ENCODE measurements at places on chromosomes 5 and 9.

DNA sequence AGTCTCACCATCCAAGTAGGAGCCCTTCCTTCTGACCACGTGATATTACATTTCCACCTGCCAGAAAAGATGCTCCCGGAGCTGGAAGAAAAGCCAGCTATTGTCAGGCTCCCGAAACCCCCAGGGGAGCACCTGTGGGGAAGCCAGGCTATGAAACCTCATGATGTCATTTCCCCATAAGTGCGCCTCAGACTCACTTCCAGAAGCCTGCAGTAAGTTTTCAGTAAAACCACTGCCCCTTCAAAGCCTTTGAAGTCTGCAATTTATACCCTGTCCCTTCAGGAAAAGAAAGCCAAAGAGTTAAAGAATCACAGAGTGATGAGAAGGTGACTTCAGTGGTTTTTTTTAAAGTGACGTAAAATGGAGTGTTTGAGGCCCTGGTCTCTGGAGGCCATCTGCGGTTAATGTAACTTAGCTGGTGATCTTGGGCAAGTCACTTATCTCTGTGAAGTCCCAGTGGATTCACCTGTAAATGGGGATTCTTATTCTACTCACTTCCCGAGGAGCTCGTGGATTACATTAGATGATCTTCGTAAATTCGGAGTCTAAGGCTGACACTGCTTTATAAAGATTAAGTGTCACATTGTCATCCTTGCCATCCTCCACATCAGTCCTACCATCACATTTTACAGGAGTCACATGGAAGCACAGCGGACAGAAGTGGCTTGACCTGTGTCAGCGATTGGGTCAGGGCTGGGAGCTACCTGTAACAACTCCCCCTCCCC, 2.6 kb upstream of the SEMA6A start:
- DNase-seq = no peak

DNA sequence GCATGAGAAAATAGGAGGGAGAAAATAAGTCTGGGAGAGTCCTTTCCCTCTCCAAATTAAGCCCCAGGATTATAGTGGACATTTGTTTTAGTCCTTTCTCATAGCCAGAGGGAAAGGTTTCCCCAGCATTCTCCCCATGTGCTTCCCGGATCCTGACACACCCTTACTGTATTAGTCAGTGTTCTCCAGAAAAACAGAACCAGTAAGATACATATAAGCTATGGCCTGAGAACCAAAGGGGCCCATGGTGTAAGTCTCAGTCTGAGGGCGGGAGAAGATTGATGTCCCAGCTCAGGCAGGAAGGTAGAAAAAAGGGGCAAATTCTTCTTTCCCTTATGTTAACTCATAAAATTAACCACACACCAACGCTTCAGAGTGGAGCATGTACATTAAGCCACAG, 25.6 kb upstream of the SPATA31D4 start:
- DNase-seq = no peak

DNA sequence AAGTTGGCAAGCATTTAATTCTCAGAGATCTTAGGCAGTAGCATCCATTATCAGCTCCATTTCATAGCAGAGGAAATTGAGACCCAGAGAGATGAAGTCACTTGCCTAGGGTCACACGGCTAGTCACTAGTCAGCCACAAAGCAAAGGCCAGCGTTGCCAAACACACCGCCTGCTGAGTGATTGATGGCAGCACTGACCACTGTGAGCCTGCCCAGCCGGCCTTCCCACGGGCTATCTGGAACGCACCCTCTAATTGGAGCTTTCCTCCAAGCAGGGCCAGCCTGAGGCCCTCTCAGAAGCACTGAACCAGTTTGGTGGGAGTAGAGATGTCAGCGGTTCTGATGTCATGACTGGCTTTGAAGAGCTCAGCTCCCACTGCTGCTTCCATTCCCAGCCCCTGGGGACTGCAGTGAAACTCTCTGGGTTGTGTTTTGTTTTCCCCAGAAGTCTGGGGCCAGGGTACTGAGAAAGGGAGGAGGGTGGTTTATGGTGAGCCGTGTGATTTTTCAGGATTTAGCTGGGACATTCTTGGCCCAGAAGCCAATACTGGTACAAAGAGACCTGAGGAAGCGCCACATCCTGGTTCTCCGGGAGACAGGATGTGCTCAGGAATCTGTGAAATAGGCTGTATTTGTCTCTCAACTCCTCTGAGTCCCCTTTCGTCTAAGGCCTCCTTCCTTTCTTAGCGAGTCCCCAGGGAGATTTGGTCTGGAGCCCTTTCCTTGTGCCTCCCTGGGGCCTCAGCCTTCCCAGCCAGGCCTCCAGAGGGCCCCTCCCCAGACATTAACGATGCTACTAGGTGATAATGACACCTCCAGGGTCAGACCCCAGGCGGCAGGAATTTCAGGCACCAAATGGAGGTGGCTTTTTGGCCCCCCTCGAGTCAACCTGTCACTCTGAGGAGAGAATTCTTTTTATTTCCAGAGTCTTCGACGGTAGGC, 44.5 kb downstream of the SPRY4 start:
- no peak for DNase-seq

DNA sequence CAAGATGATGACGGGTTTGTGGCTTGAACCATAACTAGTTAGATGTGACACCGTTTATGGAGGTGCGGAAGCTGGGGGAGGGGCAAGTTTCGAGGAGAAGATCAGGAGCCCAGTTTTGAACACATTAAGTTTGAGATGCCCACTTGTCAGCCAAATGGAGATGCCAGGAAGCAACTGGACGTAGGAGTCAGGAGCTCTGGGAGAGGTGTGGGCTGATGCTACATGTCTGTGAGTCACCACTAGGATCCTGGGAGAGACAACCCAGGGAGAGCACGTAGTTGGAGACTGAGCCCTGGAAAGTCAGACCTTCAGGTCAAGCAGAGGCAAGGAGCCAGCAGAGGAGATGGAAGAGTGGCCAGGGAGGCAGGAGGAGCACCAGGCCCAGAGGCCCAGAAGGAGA, 48.8 kb upstream of the SLC25A51 start:
- DNase-seq = no peak

- DNase-seq = no peak
Observed at GRCh38 chr5:98624145-98624880, 149.2 kb upstream of the RGMB start.

DNA sequence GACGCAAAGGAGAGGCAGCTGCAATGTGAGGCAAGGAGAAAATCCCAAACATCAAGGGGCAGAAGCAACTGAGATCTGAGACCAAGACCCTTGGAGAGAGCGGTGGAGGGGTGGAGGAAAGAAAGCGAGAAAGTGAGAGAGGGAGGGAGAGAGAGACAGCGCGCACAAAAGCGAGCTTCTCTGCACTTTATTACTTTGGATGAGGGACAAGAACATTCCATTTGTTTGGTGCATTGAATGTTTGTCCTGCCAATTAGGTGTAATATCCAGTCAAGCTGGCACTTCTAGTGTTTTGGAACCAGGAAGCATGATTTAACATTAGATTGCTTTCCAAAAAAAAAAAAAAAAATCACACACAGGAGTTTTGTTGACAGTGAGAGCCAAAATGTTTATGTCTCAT, 1.4 kb downstream of the CAST start:
- no peak for DNase-seq

DNA sequence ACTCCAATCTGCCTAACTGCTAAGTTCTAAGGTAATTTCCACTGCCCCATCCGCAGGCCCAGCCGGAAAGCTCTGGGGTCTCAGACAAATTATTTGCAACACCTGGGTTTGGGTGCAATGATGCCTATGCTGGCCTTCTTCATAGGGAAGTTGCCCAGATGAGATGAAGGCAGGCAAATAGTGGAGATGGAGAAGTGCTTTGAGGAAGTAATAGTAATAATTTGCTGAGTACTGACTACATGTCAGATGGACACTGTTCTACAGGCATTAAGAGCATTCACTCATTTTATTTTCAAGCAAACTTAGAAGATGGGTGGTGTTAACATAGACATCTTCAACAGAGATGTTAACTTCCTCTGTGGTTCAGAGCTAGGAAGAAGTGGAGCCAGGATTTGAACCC, 3.8 kb downstream of the PCDH12 start:
- DNase-seq = no peak

DNA sequence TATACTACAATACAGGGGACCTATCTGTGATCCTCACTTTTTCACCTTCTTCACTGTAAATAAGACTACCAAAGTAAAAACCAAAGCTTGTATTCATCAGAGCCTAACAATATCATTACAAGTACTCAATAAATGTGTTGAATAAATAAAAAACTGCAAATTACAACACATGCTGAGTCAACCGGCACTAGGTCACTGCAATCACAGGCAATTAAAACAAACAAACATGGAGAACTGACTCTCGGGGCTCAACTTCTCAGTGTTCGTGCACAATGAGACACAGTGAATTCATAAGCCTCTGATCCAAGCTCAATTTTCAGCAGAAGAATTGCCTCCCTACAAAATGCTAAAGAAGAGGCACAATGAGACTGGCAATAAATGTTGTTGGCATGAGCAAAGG, 69.2 kb downstream of the CDK5RAP2 start:
- DNase-seq = no peak

Measured in WERI-Rb-1 (cell line).